ENCODE measurements at places on chromosomes 4 and X. TPM values are rescaled to one million over a fixed set of nuclear protein-coding genes. Genes with fewer than 3 reads are reported as not detected.

Gene HSFX4
- not detected for total RNA-seq

Gene NALF2
- total RNA-seq = not detected

Gene MAGEA4
- total RNA-seq = not detected

Gene SLC25A5
- 118 TPM for total RNA-seq

Gene TBC1D9
- 10.9 TPM for total RNA-seq

Gene CXCL1
- total RNA-seq = 3.6 TPM

Gene AREG
- total RNA-seq = not detected

Gene ADGRG2
- total RNA-seq = not detected

GRCh38 chrX:150366951-150367545 is 3.9 kb downstream of the MAMLD1 start:
- no peak for DNase-seq

- DNase-seq = no peak
Measured at GRCh38 chrX:8377041-8377440, 87.6 kb upstream of the VCX3B start.

- DNase-seq = no peak
Measured at GRCh38 chr4:13415068-13415785, 68.9 kb downstream of the RAB28 start.

DNA sequence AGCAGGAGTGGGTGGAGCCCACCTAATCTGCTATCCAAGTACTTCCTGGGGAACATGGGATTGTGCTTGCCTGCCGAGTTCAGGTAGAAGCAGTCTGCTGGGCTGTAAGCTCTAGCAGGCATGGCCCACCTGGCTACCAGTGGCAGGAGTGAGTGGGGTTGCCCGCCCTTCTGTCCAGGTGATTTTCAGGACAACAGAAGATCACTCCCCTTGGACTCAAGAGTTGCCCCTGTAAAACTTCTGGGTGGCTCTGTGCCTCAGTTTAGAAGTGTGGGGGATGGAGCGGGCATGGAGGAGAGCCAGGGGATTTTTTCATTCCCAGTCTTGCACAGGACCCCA is 43.5 kb downstream of the NDST3 start:
- no peak for DNase-seq

DNA sequence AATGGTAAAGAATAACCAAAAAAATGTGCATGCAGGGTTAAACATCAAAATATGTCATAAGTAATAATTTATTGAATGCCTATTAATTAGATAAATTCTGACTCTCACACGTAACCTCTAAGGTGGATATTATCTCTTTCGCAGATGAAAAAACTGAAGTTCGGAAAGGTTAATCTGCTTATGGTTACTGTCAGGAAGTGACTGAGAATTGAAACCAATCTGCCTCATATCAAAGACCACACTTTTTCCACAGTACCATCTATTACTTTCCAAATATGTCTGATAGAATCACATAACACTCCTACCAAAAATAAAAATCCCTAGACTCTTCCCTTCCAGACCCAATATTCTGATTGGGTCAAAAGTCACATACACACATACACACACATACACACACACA is 6.2 kb downstream of the CHIC2 start:
- DNase-seq = no peak

DNA sequence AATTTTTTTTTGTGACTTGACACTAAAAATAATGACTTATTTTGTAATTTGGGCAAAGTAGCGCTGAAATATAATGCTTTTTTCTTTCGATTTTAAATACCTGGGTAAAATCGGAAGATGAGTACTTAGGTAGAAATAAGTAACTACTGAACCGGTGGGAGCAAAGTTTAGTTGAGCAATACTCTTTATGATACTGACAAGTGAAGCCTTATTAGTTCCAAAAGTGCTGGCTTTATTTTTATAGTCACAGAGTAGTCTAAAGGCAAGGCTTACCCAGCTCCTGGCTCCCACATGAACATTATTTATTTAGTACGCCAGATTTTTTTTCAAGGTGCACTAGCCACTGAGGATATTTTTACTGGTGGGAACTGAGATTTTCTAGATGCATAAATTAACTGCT is 14.4 kb upstream of the TRPC5OS start:
- no peak for DNase-seq

DNA sequence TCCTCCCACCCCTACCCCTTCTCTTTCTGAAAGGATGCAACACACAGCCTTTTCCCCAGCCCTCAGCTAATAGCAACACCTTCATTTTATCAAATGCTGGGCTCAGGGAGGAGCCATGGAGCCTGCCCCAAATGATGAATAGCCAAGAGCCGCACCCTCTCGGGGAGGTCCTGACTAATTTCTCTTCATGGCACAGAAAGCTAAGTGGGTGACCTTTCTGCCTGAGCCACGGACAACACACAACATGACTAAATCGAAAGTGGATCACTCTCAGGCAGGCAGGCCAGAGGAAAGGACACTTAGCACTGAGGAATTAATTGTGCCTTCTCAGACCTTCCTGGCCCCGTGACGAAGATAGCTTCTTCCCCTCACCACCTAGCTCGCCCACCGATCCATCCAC is 165.1 kb upstream of the RAI2 start:
- no peak for DNase-seq

GRCh38 chr4:186644311-186644638 is 79.4 kb downstream of the FAT1 start:
- no peak for DNase-seq

DNA sequence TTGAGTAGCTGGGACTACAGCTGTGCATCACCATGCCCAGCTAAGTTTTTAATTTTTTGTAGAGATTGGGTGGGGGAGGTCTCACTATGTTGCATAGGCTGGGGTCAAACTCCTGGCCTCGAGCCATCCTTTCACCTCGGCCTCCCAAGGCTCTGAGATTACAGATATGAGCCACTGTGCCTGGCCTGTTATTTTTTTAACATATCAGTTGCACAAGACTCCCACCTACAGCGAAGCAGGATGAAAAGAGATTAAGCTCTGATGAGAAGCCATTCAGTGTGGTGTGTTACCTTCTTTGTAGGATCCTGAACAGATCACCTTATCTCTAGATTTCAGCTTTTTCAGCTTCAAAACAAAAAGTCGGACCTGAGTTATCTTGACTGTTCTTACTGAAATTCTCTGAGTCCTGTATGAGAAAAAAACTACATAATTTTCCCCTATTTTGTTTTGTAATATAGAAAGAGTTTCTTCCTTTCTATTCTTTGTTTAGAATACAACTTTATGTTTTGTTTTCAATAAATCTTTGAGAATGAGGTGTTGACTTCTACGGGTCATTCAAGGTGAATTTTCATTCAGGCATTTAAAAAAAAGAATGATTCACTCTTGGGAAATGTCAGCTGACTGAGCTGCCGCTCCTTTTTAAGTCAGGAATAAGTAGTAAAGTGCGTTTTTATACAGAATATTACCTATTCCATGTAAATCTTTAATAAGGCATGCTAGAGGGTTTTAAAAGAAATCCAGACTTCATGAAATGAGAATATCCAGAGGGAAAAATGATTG is 134.6 kb downstream of the ARSF start:
- peak; percentile 22 for DNase-seq

- DNase-seq = no peak
Measured at GRCh38 chr4:98613453-98614075, 44.8 kb downstream of the TSPAN5 start.

DNA sequence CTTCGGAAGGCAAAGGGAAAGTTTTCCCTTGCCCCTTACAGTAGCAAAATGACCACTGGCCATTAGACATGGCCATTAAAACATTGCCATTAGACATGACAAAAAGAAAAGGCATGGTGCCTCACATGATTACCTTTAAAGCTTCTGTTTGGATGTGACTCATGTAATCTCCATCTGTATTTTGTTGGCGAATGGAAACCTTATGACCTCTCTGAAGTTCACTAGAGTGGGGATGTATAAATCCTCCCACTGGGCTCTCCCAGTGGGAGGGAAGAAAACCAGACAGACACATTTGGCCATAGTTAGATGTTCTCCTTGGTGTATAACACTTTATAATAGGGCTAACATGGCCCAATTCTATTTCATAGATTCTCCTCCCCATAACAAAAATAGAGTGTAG is 152.6 kb downstream of the MAGEB17 start:
- no peak for DNase-seq

- no peak for DNase-seq
Measured at GRCh38 chrX:94813541-94813940, 1139.5 kb downstream of the FAM133A start.

DNA sequence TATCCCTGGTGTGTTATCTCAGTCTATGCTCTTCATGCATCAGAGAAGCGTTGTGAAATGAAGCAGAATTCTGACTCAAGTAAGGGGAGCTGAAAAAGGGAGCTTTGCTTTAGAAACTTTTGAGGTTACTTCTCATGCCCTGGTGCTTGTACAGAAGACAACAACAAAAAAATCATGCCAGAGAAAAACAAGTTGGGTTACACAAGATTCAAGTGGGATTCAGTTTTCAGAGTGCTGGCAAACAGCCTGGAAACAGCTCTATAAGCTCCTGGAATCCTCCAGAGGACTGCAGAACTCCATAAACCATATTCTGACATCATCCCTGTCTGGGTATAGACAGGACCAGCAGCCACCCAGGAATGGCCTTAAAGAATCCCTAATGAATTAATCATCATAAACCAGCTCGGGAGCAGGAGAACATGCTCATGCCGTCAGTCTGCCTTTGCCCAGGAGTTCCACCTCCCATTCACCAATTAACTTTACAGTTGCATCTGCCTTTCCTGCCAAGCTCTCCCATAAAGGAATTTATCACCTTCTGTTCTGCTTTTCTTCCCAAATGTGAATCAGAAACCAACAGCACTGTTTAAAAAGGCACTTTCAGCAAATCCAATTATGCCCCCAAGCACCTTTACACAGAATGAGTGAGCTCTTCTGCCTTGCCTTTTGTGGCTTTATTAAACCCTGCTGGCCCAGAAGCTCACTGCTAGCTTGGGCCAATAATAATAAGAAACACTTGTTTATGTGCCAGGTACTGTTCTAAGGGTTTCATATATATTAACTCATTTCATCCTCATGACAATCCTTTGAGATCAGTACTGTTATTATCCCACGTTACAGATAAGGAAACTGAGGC is 54.5 kb upstream of the FBXW7 start:
- peak; percentile 54 for DNase-seq

DNA sequence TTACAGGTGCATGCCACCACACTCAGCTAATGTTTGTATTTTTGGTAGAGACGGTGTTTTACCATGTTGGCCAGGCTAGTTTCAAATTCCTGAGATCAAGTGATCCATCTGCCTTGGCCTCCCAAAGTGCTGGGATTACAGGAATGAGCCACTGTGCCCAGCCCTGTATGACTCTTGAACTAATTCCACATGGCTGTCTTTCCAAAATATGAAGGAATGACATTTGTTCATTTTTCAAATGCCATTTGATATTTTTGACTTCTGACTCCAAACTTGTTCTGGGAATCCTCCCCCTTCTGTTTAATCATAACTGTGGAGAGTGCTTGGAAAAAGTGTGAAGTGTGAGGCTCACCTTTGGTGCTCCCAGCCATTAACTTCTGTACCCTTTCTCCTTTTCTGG is 119.2 kb downstream of the NHS start:
- DNase-seq = no peak

DNA sequence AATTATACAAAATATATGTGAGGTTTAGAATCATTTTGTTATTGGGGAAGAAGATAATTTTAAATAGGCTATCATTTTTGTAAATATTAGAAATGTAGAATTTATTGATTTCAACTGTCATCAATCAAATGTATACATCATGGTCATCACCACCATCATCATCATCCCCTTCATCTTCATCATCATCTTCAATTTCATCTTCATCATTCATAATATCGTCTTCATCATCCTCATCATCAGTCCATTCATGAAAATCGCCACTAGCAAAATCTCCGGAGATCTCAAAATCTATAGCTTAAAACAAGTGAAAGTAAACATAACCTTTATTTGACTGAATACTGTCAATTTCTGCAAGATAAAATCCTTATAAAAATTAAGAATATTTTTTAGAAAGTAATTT is 499.5 kb downstream of the SPOCK3 start:
- DNase-seq = no peak

DNA sequence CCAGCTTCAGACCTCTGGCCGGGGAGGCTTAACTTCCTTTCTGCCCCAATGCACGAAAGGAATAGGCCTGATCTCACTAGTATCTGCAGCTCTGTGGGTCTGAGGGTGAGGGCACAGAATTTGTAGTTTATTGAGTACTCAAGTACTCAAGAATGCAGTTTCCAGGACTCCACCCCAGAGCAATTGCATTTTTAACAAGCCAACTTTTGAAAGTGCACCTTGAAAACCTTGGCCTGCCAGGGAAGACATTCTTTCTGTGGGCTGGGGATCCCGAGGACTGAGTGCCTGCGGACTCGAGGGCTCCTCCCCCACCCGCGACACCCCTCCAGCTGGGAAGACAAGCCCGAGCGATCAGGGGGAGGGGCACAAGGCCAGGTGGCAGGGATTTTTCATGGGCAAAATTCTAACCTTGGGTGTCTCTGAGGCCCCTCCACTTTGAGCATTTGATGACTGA is 22.4 kb downstream of the RS1 start:
- no peak for DNase-seq

- peak; percentile 6 for DNase-seq
Measured at GRCh38 chr4:55854129-55854528, 681 bp downstream of the EXOC1 start.

GRCh38 chr4:53716471-53717063 is 125.3 kb upstream of the LNX1 start:
- no peak for DNase-seq

GRCh38 chr4:1049591-1049905 is 38.1 kb downstream of the FGFRL1 start:
- no peak for DNase-seq

DNA sequence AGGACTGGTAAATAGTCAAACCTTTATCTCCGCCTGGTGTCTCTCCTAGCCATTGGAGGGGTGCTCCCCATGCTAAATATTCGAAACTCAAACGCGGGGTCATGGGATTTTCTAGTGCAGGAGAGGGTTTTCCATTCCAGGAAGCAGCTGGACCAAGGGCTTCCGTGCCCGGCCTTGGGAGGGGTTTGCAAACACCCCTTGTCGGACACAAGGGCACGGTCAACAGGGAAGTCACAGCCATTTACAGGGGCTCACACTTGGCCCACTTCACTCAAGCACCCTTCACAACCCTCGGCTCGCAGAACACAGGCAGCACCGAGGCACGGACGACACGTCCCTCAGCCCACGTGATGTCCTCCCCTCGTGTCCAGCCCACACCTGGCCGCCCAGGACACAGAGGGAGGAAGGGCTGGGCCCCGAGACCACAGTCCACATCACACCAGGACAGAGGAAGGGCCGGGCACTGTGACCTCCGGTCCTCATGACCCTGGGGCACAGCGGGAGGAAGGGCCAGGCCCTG is 10.3 kb upstream of the PLCXD1 start:
- no peak for DNase-seq

- no peak for DNase-seq
Measured at GRCh38 chr4:10184501-10184938, 67.9 kb upstream of the WDR1 start.
